Uterus (tissue), 4 donors: ENCODE measurements at places on chromosomes 2 and 18. TPM values are rescaled to one million over a fixed set of nuclear protein-coding genes. Genes with fewer than 3 reads are reported as not detected.

The DNAH6 gene
- total RNA-seq: 2.4 TPM

The OSGEPL1 gene
- total RNA-seq: 5.0 TPM

DNA sequence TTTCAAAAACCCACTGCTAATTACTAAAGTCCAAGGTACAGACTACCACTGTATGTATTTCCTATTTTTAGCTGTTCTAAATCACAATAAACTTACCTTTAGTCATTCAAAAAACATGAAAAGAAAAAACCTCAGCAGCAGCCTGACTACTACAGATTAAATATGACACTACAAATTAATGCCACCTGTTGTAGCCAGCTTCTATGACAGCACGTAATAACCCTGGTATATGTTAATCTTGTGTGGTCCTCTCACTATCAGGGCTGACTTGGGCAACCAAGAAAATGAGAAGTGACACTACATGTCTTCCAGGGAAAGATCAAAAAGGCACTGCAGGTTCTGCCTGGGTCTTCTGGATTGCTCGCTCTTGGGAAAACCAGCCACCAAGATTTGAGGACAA, 90.6 kb upstream of the FAM124B start:
- DNase-seq: no peak

The ERMN gene
- 0.12 TPM for total RNA-seq

The SLC30A3 gene
- total RNA-seq: 0.88 TPM

DNA sequence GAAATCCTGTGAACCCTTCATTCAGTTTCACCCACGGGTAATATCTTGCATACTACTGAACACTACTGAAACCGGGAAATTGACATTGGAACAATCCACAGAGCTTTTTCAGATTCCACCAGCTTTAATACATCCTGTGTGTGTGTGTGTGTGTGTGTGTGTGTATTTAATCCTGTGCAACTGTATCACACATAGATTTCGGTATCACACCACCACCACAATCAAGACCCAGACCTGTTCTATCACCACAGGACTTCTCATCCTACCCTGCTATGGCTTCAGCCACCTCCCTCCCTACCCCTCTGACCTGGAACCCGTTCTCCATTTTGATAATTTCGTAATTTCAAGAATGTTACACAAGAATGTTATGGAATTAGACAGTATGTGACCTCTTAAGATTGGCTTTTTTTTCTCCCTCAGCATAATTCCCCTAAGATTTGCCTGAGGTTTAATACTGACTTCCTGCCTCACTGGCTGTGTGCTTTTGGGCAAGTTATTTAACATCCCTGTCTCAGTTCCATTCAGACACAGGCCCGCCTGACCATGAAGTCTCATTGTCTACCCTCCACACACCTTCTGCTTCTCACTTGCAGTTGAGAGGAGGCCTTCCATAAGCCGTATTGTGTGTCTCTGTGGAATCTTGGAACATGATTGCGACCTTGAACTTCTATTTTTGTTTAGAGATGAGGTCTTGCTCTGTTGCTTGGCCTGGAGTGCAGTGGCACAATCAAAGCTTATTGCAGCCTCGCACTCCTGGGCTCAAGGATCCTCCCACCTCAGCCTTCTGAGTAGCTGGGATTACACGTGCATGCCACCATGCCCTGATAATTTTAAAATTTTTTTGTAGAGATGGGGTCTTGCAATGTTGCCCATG, 14.4 kb upstream of the TMEM131 start:
- no peak for DNase-seq

- no peak for DNase-seq
Observed at GRCh38 chr2:116513991-116514390, 1300.5 kb upstream of the DDX18 start.

- DNase-seq: no peak
Observed at GRCh38 chr18:7117390-7118355, at the start of gene LAMA1. Gene LAMA1 (minus strand): TSS chr18:7117797. CDS start chr18:7117720, 77 bp downstream.

The TMEM150A gene
- total RNA-seq: 2.6 TPM

The ZNF638 gene
- 278 TPM for total RNA-seq

The PSMG2 gene
- 62.4 TPM for total RNA-seq

The GPR45 gene
- not detected for total RNA-seq

The DAPL1 gene
- total RNA-seq: not detected

The EVA1A gene
- not detected for total RNA-seq
